ENCODE measurements at places on chromosomes 1 and 21.
A peak's percentile ranks its signal among the peaks of the same experiment; 100 is the strongest.

- no peak for DNase-seq
Measured at GRCh38 chr1:99986656-99987225, 16.9 kb downstream of the SLC35A3 start.

- DNase-seq: no peak
Measured at GRCh38 chr1:32321712-32322291, 14.2 kb downstream of the MARCKSL1 start.

- DNase-seq: no peak
Measured at GRCh38 chr1:230012741-230013140, 54.3 kb upstream of the GALNT2 start.

GRCh38 chr1:159341736-159342135, 39.6 kb downstream of the FCER1A start:
- no peak for DNase-seq

GRCh38 chr1:229191066-229191674, 79.7 kb upstream of the RAB4A start:
- no peak for DNase-seq

DNA sequence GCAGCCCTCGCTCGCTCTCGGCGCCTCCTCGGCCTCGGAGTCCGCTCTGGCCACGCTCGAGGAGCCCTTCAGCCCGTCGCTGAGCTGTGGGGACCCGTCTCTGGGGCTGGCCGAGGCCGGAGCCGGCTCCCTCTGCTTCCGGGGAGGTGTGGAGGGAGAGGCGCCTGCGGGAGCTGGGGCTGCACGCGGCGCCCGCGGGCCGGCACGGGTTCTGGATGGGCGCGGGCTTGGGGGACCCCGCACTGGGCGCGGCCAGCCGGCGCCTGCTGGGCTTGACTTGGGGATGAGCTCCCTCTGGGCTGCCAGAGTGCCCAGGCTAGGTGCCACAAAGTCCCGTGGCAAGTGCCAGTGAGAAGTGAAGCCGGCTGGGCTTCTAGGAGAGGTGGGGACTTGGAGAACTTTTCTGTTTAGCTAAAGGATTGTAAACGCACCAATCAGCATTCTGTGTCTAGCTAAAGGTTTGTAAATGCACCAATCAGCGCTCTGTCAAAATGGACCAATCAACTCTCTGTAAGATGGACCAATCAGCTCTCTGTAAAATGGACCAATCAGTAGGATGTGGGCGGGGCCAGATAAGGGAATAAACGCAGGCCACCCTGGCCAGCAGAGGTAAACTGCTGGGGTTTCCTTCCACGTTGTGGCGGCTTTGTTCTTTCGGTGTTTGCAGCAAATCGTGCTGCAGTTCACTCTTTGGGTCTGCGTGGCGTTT, 20.2 kb downstream of the EXOC8 start:
- DNase-seq: peak; percentile 37

GRCh38 chr1:247368490-247369145, 37.0 kb upstream of the ZNF496 start:
- no peak for DNase-seq

DNA sequence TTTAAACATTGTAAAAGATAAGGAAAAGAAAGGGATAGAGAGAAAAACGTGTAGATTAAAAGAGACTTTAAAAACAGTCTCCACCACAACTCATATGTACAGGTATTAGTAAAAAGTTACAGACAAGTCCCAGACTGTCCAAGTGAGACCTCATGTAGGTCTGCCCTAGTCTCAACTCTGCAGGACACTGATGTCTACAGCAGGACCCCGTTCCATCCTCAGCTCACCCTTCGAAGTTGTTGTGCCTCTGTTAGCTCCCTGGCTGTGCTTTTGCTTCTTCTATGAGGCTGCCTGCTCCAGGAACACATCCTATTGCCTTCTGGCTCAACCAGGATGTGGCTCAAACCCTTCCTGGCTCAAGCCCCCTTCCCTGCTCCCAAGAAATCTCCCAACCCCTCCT, 72.9 kb upstream of the FBXO28 start:
- DNase-seq: no peak

GRCh38 chr1:245195398-245195797, 40.6 kb downstream of the KIF26B start:
- DNase-seq: peak; percentile 65

- DNase-seq: no peak
Measured at GRCh38 chr1:225461533-225462428, 33.9 kb upstream of the LBR start.

DNA sequence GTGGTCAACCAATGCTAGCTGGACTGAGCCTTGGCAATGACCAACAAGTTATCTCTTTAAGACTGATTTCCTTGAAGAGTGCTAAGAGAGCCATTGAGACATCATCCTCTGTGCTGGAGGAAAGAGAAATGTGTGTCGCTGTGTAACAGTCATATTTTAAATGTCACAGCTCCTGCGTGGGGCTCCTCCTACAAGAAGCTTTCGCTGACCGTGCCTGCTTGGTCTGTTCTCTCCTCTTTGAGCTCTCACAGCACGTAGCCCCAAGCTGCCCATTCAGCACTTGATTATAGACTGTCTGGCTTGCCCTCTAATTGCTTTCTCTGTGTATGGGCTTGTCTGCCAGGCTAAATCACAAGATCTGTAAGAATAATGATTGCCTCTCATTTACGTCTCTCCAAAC, 221.3 kb downstream of the FOXD2 start:
- DNase-seq: peak; percentile 39

- DNase-seq: peak; percentile 86
Measured at GRCh38 chr1:158124999-158125398, 55.7 kb upstream of the CD1D start.

DNA sequence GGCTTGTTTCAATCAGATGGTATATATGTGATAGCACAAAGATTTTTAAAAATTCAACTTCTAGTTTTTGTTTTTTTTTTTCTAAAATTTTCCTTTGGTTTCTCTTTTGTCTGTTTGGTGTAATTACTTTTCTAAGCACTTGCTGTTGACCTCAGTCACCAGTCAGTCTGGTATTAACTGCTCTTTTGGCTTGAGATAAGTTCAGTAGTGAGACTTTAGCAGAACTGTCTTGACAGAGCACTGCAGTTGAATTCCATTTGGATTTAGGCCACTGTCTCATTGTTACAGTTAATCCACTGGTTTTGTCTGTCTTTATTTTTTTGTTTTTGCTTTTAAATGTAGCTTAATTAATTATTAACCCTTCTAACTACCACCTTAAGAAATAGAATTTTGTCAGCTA, 36.2 kb downstream of the OSBPL9 start:
- DNase-seq: no peak

GRCh38 chr1:61322008-61322744, 239.8 kb downstream of the NFIA start:
- no peak for DNase-seq

Measured in ecto neural progenitor cell (in vitro differentiated cells).